ENCODE measurements at places on chromosomes 16 and 17.
A peak's percentile ranks its signal among the peaks of the same experiment; 100 is the strongest.

DNA sequence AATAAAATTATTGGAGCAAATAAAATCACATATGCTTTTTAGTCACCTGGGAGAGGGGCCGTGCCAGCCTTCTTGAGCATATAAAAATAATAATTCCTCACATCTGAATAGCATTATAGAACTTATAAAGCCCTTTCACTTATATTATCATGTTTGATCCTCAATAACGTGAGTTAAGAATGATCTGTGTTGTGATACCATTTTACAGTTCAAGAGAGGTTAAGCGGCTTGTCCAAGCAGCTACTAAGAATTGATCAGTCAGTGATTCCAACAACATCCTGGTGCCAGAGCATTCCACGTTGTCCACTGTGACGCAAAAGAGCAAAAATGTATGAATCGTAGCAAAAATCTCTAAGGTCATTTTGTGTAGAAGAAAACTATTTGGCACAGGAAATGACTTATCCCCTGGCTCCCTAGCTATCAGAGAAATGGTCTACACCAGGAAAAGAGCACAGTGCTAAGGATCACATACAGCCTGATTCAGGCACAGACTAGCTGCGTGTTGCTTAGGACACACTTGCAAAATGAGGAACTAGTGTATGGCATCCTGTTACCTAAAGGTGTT, 33.0 kb downstream of the ANKFN1 start:
- peak; percentile 97 for DNase-seq

DNA sequence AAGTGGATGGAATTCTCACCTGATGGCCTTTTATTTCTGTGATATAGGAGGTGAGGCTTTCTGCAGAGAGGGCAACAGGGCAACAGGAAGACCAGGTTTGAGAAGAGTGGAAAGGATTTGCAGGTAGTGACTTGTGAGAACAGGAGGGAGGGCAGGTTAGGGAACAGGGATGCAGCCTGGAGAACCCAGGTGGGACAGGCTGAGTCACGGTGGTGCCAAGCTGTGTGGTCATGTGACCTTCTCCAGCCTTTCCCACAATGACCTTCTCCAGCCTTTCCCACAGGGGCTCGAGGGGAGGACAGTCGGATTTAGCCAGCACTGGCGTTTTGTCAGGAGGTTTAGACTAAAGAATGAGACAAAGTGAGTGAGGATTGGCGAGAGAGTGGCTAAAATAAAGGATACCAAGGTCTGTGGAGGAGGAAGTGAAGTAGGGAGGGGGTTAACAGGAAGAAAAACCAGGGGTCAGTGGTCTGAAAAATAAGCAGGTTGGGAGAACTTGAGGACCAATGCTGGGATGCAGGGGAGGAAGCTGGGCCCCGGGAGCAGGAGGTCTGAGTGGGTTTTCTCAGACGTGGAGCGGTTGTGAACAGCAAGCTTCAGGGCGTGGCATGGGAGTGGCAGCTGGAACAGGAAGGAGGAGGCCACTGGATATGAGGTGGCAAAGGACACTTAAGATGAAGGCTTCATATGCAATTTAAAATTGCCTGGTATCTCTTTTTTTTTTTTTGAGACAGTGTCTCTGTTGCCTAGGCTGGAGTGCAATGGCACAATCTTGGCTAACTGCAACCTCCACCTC, 37.7 kb downstream of the DNAH2 start:
- no peak for DNase-seq

DNA sequence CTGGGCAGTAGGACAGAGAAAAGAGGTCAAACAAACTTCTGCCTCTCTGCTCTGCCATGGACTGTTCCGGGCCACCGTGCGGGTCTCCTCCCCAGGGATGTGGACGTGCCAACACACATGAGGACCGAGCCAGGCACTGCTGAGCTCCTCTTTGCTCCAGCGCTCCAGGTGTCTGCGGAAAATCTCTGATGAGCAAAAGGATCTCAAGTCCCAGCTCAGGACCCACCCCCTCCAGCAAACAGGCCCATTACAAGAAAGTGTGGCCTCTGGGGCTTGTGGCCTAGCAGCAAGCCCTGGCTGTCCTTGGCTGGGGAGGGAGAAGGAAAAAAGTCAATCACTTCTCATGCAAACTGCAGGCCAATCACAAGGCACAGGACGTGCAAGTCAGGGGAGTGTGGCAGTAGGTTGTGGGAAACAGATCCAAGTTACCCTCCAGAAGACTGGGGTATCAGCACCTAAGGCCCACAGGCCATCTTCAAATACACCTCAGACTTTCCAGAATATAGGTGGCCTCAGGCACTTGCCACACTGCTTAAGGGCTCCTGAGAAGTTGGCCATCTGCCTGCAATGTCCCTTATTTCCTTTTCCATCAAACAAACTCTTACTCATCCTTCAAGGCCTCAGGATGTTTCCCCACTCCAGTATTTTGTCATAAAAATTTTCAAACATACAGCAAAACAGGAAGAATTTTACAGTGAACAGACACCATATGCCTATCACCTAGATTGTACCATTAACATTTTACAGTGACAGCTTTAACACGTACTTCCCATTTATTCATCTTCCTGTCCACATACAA, 36.0 kb upstream of the SREBF1 start:
- DNase-seq, result no peak

- no peak for DNase-seq
These were observed 3.1 kb upstream of the SPATA32 start for GRCh38 chr17:45264988-45265387.

GRCh38 chr17:68937890-68938514, 17.2 kb downstream of the ABCA8 start:
- DNase-seq, result no peak

DNA sequence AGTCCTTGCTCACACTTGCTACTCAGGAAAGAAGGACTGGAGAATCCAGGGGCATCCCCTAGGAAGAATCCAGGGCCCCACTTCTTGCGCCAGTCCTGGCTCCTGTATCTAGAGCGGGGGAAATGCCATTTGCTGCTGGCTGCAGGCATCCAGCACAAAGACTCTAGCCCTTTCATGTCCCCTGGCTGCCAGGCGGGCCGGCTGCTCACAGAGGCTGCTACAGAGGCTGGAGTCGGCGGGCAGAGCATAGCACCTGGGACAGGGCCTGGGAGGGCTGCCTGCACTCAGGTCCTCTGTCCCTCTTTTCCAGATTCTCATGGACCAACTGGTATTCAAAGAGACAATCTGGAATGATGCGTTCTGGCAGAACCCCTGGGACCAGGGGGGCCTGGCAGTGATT, 13.8 kb downstream of the SMIM5 start:
- no peak for DNase-seq

- no peak for DNase-seq
These were observed 20.1 kb upstream of the SLC46A1 start for GRCh38 chr17:28426081-28426519.

DNA sequence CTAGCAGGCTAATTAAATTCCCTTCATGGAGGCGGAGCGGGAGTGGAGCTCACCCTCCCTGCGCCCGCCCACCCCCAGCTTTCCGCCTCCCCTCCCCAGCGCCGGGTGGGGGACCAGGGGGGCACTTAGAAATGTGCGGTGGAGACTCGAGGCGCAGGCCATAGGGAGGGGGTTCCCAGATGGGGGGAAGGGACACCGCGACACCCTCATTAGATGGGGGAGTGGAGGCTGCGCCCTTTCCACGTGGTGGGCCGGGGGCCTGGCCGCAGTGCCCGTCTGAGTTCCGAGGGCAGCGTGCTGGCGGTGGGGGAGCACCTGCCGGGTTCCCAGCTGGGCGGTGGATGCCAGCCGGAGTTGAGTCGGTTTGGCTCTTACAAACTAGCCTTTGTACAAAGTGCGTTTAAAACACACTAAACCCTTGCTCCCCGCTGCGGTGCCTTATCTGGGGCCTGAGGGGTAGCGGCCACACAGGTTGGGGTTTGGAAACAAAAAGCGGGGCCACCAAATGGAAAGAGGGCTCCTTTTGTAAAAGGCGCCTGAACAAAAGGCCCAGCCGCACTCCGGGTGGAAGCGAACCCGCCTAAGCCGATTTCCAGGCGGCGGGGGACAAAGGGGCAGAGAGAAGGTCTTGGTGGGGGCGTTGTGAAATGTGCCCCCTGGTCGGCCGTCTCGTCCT, 1.4 kb downstream of the GSE1 start:
- DNase-seq, result no peak

- DNase-seq, result no peak
These were observed 60.1 kb upstream of the ZNF750 start for GRCh38 chr17:82899941-82900340.

- peak; percentile 35 for DNase-seq
These were observed 15.9 kb upstream of the FBXO47 start for GRCh38 chr17:38982858-38983746.

GRCh38 chr16:21703589-21704174, 39.9 kb downstream of the OTOA start:
- DNase-seq, result no peak

GRCh38 chr16:87926246-87927194, 9.8 kb downstream of the CA5A start:
- DNase-seq, result no peak

DNA sequence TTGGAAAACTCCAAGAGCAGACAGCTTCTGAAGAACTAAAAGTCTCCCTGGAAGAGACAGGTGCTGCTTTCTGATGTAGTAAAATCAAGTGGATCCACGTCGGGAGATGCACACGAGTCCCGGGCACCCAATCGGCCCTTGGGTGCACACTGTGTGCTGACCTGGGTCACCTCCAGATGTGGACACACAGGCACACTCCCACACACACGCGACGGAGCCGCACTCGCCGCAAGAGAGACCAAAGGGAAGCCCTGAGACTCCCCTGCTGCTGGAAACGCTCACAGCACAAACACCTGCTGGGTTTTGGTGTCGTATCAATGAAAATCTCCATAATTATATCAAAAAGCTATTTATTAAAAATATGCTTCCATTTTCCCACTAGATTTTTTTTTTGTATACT, 94.2 kb downstream of the ANKRD11 start:
- DNase-seq, result no peak

DNA sequence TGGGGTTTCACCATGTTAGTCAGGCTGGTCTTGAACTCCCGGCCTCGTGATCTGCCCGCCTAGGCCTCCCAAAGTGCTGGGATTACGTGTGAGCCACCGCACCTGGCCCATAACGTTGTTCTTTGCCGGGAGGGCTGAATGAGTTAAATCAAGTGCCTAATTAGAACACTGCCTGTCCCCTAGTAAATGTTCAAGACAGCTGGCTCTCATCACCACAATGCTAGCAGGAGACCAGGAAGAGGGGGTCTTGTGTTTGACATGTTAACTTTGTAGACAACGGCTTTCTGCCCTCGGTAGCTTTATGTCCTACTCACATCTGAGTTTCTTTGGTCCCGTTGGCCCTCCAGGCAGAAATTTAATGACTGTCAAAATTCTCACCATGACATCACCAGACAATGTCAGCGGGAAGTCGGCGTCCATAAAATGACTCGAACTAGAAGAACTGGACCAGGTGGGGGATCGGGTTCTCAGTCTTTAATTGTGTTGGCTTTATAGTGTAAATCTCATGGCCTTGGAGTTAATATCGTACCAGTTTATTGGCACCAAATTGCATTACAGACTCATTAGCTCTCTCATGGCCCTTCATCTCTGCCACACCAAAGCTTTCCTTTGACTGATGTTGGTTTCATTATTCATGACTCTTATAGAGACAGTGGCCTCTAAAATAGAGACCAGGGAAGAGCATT, 11.4 kb upstream of the ITPRIPL2 start:
- no peak for DNase-seq

DNA sequence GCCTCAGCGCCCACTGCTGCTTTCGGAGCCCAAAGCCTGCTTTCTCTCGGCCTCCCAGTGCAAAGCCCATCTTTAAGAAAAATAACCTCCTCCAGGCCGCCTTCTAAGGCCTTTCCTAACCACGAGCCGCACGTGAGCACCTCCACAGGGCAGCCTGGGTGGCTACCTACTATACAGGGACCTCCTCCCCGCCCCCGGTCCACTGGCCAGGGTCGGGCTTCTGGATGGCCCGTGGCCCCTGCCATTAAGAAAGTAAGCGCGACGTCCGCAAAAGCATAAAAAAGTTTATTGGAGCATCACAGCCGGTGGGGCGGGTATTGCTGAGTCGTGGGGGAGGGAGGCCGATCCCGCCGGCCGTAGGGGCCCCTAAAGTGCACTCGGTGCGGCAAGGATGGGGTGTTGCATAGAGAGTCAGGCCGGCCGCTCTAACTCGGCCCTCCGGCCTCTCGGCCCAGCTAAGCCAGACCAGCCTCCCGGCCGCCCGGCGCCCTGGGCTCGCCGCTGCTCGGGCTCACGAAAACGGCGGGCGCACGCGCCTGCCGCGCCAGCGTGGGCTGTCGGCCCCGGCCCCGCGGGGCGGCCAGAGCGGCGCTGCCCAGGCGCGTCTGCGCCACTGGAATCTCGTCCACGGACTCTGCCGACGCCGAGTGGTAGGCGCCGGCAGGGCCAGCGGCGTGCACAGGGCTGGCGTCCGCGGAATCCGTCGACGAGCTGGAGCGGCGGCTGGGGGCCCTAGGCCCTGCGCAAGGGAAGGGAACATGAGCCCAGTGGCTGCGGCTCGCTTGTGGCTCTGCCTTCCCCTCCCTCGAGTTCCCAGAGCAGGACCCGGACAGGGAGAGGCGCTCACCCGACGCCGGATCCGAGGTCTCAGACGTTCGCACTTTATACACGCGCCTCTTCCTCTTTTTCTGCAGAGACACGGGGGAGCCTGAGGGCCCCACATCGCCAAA, 1.1 kb upstream of the TPPP3 start:
- no peak for DNase-seq

GRCh38 chr16:84763629-84764028, 56.2 kb upstream of the CRISPLD2 start:
- DNase-seq, result no peak

GRCh38 chr16:2084895-2085625, 37.3 kb downstream of the TSC2 start:
- no peak for DNase-seq

- DNase-seq, result no peak
These were observed 57.0 kb downstream of the PITPNC1 start for GRCh38 chr17:67434061-67434525.

- no peak for DNase-seq
These were observed 30.4 kb upstream of the PITPNA start for GRCh38 chr17:1592751-1593629.

GRCh38 chr16:18948372-18949020, 22.3 kb upstream of the SMG1 start:
- DNase-seq, result no peak

- no peak for DNase-seq
These were observed 701 bp downstream of the JMJD6 start for GRCh38 chr17:76725580-76726230.

- no peak for DNase-seq
These were observed 10.5 kb downstream of the NXN start for GRCh38 chr17:968812-969730.

DNA sequence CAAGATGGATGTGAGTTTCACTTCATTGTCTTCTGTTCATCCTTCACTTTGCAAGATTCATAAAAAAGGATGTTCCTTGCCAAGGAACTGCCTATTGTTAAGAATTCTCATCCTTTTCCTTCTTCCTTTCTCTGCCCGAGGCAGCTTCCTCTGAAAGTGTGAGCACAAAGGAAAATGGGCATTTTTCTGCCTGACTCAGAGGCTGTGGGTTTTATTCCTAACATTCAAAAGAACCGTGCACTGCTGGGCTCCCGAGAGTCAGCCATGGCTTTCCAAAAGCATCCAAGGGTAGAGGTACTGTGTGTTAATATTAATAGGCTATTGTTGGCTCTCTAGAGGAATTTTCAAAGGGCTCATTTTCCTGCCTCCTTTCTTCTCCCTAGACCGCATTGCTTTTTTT, 289.4 kb downstream of the ABCC12 start:
- DNase-seq, result no peak

GRCh38 chr17:7332111-7332510, 3.0 kb upstream of the NEURL4 start:
- DNase-seq, result no peak

- DNase-seq, result no peak
These were observed 82.9 kb downstream of the KSR1 start for GRCh38 chr17:27539152-27539551.

Data from HS-27A (cell line).